Left lung (tissue), 14 donors: ENCODE measurements at places on chromosomes 3 and 15. TPM values are rescaled to one million over a fixed set of nuclear protein-coding genes. Genes with fewer than 3 reads are reported as not detected.

DNA sequence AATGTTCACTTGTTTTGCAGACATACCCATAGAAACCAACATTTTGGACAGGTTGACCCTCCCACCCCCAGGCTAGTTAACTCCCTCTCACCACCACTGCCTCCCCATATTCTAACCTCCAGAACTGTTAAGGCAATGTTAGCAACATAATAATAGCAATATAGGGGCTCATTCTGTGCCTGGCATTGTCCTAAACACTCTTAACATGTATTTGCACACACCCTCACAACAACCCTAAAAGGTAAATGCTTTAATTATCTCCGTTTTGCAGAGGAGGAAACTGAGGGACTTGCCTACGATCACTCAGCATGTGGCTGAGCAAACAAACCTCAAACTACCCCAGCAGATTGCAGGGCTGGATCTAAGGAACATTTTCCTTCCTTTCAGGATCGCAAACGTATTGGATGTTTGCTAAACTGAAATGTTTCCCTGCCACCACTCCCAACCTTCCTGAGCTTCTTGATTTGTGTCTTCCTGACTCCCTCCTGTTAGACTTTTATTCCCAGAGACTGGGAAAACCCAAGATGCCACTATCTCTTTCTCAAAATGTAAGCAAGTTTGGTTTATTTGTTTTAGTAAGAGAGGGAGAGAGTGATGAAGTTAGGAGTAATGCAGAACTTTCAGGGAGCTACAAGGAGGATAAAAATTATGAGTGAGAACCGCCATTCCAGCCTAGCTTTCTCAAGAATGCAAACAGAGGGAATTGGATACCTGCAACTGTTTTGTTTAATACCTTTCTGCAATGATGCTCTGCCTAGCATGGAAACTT lies 1.3 kb downstream of the SCG5 start:
- no peak for DNase-seq

DNA sequence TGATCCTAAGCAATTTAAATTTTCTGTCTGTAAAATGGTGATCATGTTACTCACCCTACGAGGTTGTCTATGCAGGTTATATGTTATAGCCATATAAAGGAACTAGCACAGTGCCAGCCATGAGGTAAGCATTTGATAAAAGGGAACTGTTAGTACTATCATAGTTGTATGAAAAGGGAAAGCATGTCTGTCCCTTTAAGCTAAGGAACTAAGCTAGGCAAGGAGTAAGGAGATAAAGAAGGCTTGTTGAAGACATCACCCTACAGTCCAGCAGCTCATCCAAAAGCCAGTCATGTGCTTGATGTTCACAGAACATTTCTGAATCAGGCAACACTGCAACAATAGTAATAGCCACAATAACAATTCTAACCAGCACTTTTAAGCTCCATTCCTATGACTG lies 243.9 kb downstream of the ZBTB20 start:
- DNase-seq: no peak

Gene GUCA1C
- polyA plus RNA-seq: not detected

Gene BCL2A1
- 0.86 TPM for polyA plus RNA-seq

Gene DNAH12
- polyA plus RNA-seq: 10.4 TPM

Gene NR1D2
- polyA plus RNA-seq: 27.0 TPM

Gene ABI3BP
- 77.4 TPM for polyA plus RNA-seq
